ENCODE measurements at places on chromosomes 2 and 18.

GRCh38 chr18:57131782-57132181 is 15.1 kb upstream of the BOD1L2 start:
- DNase-seq, result no peak

DNA sequence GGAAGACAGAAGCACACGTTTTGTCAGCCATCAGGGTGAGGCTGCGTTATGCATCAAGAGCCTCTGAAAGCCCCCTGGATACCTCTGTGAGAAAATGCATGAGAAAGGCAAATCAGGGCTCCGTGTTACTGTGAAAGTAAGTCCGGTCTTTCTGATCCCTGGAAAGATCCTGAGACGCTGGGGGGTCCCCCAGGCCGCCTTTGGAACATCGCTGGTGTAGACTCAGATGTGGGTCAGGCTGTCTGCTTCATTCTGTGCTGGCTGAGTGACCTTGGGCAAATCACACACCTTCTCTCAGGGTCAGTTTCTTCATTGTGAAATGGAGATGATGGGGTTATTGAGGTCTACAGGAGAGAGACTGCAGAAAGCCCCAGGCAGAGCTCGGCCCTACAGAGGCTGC is 42.0 kb upstream of the HS6ST1 start:
- DNase-seq, result no peak

DNA sequence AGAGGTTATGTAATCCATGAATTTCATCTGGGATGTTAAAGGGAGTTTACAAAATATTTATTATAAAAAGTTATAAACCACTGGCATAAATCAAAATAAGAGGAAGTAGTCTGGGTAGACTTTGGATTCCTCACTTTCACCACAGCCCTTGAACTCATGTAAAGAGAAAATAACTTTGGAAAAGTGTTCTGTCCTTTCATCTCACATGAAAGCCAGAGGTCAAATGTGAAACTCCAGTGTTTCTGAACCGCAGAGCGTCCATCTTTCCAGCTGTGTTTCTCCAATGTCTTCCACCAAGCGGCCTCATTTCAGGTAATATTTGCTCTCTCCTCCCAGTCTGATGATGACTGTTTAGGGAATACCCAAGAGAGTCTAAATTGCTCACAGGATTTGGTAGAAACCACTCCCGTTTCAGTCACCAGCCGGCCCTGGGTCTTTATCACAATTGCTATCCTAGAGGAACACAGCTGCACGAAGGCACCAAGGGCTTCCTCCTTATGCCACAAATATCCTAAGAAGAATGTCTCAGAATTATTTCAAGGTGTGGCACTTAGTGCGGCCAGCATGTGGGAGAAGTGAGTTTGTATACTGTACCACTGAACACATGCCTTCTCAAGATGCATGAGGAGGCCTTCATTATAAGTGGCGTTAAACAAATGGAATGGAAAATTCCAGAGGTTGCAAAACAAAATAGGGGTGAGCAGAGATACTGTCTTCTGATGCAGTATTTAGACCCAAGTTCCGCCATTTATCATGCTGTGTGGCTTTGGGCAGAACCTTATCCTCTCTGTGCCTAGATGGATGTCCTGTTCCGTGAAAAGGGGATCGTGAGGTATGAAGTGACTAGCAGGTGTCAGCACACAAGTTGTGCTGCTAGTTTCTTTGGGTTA is 63.8 kb downstream of the ACTR2 start:
- no peak for DNase-seq

- no peak for DNase-seq
Measured at GRCh38 chr2:126664234-126664633, 8.3 kb downstream of the GYPC start.

DNA sequence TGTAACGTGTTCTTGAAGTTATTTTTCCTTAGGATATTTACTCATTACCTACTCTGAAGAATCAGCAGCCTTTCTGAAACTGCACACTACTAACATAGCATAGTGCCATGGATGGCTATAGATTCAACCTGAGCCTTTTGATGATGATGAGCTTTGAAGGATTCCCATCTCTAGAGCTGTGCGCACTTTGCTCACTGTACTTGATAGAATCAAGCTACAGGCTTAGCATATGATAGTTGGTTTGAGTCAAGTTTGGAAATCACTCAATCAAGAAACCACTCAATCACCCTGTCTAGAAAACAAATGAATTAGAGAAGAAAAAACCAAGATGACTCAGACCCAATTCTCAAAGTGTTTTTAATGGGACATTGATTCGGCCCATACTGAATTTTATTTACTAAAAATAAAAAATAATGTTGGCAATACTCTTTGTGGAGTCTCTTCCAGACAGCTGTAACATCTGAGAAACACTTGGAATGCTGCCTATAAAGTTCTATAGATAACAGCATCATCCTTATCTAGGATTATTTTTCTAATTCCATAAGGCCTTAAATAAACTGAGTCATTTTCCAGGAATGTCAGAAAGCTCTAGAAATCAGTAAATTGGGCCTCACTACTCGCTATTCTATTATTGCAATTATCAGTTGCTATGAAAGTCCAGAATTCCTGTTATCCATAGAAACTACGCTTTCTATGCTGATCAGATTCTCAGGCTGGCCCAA is 259.0 kb upstream of the ERBB4 start:
- no peak for DNase-seq

DNA sequence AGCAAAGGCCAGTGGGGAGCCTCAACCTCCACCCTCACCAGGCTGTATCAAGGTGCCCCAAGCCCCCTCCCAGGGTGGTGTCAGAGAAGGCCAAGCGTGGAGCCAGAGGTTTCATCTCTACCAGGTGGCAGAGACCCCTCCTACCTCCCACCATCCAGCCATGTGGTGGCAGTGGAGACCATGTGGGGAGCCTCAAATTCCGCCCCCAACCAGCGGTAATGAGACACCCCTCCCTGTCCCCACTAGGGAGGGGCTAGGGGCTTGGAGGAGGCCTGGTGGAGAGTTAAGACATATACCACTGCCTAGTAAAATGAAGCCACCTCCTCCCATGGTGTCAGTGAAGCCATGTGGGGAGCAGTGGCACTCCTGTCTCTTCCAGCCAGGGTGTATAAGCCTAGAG is 24.4 kb upstream of the YPEL5 start:
- DNase-seq, result no peak

DNA sequence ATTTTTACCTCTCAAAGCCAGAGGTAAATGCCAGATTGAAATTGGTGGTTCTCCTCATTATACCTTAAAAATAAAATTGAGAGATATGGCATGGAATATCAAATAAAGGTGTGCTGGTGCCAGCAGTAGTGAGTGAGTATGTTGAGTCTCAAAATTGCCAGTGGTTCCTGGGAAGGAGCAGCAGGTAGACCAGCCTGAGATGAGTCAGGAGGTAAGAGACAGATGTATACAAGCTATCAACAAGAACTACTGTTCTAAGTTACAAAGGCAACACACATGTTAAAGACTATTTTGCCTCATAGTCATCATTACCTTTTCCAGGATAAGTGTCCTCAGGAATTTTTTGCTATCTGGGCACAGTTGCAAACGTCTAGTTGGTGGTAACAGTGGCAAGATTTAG is 1.3 kb upstream of the UPP2 start:
- DNase-seq, result no peak

GRCh38 chr2:26854283-26854827 is 6.4 kb downstream of the DPYSL5 start:
- DNase-seq, result no peak

GRCh38 chr2:128402911-128403670 is 84.4 kb upstream of the HS6ST1 start:
- no peak for DNase-seq

GRCh38 chr2:85794491-85795121 is 40.8 kb downstream of the ATOH8 start:
- DNase-seq, result no peak

- DNase-seq, result no peak
Measured at GRCh38 chr2:173929441-173929840, 35.7 kb downstream of the SP3 start.

DNA sequence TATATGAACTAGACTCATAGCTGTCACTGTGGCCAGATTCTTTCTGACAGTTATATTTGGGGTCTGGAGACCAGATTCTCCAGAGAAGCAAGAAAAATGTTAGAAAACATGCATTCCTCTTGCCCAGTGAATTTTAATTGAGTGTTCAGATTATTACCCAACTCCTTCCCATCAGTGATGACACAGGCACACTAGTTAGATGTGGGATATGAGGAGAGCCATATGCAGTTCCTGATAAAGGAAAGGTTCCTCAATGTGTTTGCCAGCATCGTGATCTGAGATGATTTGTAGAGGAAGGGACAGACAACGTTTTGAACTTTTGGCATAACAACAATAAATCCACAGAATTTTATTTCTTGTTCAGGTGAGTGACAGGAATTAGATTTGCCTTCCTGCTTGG is 308.6 kb downstream of the PIEZO2 start:
- DNase-seq, result no peak

- DNase-seq, result no peak
Measured at GRCh38 chr2:128623776-128624761, 305.4 kb upstream of the HS6ST1 start.

GRCh38 chr18:24560511-24560981 is 100.1 kb downstream of the HRH4 start:
- peak; percentile 46 for DNase-seq

DNA sequence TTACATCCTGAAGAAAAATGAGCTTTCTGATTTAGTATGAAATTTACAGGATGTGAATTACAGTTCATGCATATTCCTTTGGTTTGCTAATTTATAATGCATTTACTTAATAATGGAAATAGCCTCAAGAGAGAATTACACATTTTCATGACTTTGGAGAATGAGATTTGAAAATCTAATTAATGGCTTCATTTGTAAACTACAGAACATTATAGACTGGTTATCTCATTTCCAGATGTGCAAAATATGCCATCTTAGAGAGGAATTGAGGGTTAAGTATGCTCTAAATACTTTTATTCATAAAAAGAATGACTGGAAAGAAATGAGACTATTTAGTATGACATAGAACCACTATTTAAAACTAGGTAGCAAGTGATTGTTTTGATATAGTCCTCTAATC is 94.2 kb upstream of the DNAJC10 start:
- no peak for DNase-seq

DNA sequence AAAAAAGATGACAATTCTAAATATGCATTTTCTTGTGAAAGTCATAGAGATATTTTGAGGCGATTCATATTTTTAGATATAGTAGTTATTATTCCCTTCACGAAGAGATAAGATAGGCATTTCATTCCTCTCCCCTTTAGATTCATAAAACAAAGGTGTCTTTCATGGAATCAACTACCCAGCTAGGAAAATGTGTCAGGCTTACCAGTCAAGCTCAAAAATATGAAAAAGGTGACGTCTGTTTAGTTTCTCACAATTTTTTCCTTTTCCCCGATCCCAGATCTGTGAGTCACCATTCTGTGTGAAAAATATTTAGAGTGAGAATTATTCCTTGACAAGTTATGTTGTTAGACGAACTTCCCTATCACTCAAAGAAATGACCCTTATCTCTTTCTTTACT is 95.4 kb upstream of the FN1 start:
- DNase-seq, result no peak

DNA sequence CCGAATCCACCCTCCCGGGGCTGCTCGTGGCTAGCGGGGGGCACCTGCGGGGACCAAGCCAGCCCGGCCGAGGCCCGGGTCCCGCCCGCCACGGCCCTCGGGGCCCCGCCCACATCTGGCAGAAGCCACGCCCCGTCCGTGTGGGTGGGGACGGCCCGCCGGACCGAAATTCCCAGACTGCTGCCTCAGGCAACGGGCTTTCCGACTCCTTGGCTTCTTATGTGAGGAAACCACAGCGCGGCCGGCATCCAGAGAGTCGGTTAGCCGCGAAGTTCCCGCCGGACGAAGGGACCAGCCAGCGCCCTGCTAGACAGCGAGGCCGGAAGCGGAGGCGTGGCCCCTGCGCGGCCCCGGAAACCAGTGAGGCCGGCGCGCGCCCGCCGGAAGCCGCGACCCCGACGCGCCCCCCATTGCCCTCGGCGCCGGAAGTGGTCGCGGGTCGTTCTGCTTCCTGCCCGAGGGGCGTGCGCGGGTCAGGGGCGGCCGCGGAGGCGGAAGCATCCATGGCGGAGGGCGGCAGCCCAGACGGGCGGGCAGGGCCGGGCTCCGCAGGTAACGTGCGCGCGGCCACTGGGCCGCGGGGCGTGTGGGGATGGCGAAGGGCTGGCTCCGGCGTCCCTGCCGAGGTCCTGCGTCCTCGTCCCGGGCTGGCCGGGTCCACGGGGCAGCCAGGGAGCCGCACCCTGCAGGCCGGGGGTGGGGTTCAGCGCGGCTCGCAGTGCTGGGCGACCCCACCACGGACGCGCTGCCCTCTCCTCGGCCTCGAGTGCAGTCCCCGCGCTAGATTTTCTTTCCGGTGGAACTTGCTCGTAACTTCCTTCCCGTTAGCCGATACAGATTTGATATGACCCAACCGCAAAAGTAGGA is at the start of gene ASB1:
TSS of gene ASB1 (plus strand) at position 360 of the 867 bp plus-strand sequence. CDS start at position 504, 144 bp downstream.
- DNase-seq, result peak; percentile 44

GRCh38 chr18:77130229-77131099 is 2.1 kb downstream of the MBP start:
- no peak for DNase-seq

DNA sequence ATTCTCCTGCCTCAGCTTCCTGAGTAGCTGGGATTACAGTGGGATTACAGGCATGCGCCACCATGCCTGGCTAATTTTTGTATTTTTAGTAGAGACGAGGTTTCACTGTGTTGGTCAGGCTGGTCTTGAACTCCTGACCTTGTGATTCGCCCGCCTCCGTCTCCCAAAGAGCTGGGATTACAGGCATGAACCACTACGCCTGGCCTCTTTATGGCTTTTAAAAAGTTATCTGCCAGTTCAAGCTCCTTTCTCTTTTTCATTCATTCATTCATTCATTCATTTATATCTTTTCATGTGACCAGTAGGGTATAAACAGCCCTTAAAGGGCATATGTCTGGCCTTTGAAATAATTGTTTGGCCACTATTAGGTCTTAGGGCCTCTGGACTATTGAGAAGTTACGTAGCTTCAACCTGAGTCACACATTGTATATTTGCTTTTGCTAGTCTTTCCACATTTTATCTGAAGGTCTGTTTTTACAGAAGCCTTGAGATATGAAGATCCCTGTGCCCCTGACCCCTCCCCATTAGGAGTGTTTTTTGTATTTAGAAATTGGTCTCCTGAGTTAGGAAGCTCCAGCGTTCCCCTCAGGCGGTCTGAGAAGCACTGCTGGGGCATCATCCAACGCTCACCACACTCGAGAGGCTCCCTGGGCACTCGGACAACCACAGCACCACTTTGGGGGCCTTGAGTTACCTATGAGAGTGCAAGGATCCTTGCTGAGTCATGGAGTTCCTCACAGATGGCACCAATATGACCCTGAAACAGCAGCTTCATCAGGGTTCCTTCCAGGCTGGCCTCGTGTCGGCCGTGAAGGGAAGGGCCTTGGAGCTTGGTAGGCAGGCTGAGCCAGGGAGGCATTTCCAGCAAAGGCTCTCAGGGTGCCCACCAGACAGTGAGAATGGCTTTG is 21.8 kb downstream of the FZD5 start:
- DNase-seq, result no peak

DNA sequence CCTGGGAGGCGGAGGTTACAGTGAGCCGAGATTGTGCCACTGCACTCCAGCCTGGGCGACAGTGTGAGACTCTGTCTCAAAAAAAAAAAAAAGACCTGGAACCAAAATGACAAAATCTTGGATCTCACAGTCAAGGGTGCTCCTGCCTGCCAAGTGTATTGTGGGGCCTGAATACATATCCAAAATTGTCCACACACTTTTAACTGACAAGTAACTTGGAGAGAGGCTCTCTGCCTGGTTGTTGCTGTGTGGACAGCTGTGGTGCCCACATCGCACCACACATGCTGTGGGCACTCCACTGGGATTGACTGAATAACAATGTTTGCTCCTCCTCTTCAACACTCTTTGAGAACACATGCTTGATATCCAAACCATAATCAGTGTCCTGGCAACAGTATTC is 117.6 kb upstream of the REV1 start:
- DNase-seq, result no peak

All from H1 (cell line).